ENCODE measurements at places on chromosomes 6 and 20.

- no peaks in the 10 kb centered on the region for H3K36me3 ChIP-seq
- H3K4me3 ChIP-seq: no peak overlapping the region
- H3K4me1 ChIP-seq: peaks cover 18% of the 10 kb centered on the region
- no peaks in the 10 kb centered on the region for H3K27me3 ChIP-seq
- peak; percentile 66 for DNase-seq
- peak overlapping the region; percentile 38 for H3K27ac ChIP-seq
These were observed 20.4 kb upstream of the RAB23 start for GRCh38 chr6:57242505-57242904.

DNA sequence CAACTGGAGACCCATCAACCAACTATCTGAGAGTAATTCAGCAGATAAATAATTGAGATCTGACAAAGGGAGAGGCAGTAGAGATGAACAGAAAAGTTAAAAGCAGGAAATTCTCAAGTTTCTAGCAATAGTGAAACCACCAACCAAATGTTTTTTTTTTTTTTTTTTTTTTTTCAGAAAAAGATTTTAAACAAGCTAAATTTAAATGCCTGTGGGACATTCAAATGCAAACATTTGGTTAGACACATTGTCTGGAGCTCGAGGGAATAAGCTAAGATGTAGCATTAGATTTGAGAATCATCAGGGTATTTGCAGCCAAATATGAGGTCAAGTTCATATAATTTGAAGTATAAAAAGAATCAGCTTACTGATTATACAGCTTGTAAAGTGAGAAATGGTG is 16.4 kb downstream of the RANBP9 start:
- H3K4me3 ChIP-seq: no peak overlapping the region
- H3K27ac ChIP-seq: no peak overlapping the region
- no peaks in the 10 kb centered on the region for H3K27me3 ChIP-seq
- DNase-seq: no peak
- peaks cover 10% of the 10 kb centered on the region for H3K4me1 ChIP-seq

DNA sequence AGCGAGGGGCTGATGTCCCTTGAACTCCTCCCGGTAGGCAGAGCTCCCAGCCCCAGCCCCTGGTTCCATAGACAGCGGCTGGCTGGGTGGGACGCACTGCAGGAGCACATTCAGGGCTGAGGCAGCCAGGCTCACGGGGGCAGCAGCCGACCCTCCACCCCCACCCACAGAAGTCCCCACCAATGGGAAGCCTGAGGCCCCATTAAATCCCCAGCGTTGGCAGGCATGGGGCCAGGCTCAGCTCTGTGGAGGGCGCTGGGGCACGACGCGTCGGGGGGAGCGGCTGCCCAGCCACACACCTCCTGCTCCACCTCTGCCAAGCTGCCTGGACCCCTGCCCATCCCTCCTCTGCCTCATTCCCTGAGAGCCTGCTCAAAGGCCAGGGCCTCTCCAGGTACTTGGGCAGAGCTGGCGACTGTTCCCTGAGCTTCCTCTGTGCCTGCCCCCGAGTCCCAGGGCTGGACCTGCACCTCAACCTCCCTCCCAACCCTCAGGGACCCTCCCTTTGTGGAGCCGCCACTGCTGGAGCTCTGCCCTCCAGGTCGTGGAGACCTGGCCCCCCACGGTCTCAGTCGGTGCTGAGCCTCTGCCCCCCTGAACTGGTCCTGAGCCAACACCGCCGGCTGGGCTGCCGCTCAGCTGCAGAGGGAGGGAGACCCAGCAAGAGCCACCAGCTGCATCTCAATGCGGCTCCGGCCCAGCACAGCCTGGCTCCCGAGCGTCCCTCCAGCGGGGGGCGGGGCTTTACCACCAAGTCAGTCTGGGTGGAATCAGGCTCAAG is 9.1 kb downstream of the CHRNA4 start:
- no peak for DNase-seq
- no peak overlapping the region for H3K4me3 ChIP-seq
- H3K36me3 ChIP-seq: no peaks in the 10 kb centered on the region
- no peaks in the 10 kb centered on the region for H3K27me3 ChIP-seq
- no peak overlapping the region for H3K27ac ChIP-seq

DNA sequence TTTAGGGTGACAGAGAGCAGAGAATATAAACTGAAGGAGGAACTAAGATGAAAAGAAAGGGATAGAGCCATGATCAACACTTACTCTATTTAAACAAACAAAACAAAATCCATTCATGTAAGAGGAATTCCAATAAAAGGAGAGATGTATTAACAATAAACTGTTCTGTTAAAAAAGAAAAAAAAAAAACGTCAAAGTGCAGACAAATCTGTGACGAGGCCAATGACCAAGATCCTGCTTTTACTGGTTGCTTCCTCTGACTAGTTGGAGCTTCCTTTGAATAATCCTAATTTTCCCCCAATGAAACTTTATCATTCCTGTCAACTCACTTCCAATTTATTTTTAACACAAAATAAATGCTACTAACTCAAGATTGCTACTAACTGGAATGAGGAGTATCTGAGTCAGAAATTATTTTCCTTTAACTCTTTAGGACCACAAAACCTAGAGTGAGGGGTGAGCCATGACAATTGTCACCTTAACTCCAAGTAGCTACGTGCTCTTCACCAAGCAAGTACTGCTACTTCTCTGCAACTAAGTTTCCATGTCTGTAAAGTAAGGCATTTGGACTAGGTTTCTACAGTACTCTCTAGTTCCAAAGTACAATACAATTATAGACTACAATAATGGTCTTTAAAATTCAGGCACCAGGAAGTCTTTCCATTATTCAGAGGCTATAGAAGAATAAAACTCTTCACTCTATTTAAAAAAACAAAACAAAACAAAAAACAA is 152.0 kb downstream of the PTPRK start:
- peak overlapping the region; percentile 49 for H3K4me3 ChIP-seq
- peak overlapping the region; percentile 91 for H3K27ac ChIP-seq
- H3K4me1 ChIP-seq: peaks cover 59% of the 10 kb centered on the region
- H3K36me3 ChIP-seq: no peaks in the 10 kb centered on the region
- peak; percentile 81 for DNase-seq
